ENCODE measurements at places on chromosomes 12 and 14.
A peak's percentile ranks its signal among the peaks of the same experiment; 100 is the strongest.

DNA sequence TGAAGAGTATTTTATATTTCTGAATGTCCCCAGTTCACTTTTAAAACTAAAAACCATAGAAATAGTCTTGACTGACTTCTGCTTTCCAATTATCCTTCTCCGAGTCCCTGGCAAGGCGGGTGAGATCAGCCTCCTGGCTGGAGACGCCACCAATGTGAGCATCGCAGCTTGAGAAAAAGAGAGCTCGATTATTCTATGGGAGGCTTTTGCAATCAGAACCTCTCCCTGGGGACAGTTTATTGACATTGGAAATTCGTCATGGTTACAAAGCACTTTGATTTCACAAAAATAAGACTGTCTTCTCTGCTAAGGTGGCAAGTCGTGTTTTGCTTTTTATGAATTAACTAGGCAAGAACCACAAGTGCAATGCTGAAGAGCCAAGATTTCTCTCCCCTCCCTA is 23.6 kb upstream of the GPHB5 start:
- DNase-seq, result no peak

DNA sequence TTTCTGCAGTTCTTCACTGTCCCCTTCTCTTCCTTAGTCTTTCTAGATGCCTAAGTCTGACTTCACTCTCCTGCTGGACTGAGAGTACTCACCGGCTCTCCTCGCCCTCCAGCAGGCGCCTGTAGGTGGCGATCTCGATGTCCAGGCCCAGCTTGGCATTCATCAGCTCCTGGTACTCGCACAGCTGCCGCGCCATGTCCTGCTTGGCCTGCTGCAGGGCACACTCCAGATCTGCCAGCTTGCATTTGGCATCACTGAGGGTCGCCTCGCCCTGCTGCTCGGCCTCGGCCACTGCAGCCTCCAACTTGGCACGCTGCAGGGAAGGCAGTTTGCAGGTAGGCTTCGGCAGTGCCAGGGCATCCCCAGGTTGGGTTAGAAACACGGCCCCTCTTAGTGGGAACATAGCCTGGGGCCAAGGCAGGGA is 5.2 kb downstream of the KRT84 start:
- peak; percentile 36 for DNase-seq

- DNase-seq, result no peak
These were observed 1257.5 kb downstream of the FSCB start for GRCh38 chr14:43249591-43249990.

DNA sequence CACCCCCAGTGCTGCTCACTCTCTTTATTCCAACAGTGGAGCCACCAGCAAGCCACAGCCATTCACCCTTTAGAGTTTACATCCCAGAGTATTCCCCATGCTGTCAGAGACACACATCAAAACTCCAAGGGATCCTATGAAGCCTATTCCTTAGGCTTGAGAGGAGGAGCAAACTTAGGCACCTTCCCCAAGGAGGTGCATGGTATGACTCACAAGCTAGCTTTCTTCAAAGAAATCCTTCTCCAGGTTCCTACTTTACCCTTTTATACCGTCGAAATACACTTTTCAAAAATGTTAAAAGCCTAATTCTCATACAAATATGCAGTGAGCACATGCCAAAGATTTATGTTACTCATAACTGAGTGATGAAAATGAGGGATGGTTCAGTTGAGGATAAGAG is 175.4 kb downstream of the ETNK1 start:
- no peak for DNase-seq

GRCh38 chr12:28457785-28458184 is 267.5 kb downstream of the CCDC91 start:
- DNase-seq, result peak; percentile 40

DNA sequence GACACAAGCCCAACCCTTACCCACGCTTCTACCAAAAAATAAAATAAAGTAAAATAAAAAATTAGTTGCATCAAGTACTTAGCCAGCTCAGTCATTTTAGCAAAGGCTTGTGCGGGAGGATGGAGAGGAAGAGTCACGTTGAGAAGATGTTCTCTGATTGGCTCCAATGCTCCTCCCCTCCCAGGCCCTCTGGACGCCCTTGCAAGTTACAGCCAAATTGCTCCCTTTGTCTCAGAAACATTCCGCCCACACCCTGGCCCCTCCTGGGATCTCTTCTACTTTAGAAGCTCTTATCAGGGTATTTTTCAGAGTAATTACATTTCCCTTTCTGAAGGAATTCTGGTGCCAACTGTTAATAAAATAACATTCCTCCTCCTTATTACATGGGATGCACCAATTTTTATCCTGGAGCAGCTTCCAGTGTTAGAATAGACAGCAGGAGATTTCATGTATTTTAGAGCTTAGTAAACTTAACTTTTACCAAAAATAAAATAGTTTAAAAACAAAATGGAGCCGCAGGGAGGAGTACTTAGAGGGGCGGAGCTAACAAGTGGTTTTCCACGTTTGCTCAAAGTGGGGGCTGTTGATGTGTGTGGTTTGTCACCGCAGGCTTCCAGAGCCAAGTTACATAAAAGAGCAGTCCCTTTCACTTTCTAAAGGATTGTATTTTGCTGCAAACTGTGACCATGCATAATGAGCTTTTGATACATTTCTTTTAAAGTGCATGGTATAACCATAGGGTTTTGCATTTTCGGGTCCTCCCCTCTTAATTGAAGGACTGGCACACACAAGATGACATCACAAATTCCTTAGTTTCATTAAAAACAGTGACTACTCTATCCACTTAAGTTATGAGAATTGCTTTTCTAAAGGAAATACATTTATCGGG is 71.7 kb upstream of the RAP1B start:
- DNase-seq, result peak; percentile 90

DNA sequence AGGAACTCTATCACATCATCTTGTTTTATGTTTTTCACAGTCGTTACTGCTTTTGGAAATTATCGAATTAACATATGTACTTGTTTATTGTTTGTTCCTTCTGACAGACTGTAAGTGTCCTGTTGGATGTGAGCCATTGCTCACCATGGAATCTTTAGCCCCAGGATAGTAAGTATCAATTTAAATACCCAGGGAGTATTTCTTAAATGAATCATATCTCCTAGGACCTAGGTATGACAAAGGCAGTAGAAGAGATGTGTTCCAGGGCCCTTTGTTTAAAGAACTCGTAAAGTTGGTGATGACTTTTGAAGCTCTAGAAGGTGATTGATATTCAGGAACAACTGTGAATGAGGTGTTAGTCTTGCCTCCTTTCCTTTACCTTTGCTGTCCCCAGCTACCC is 30.3 kb upstream of the STRAP start:
- DNase-seq, result no peak

GRCh38 chr12:115203701-115204100 is 519.7 kb upstream of the TBX3 start:
- no peak for DNase-seq

GRCh38 chr14:74080820-74081460 is 3.3 kb downstream of the ALDH6A1 start:
- DNase-seq, result no peak

GRCh38 chr14:76812422-76813383 is at the start of gene ANGEL1:
Gene ANGEL1 (minus strand): TSS chr14:76812882. CDS start chr14:76812827, 55 bp downstream.
- peak; percentile 87 for DNase-seq

DNA sequence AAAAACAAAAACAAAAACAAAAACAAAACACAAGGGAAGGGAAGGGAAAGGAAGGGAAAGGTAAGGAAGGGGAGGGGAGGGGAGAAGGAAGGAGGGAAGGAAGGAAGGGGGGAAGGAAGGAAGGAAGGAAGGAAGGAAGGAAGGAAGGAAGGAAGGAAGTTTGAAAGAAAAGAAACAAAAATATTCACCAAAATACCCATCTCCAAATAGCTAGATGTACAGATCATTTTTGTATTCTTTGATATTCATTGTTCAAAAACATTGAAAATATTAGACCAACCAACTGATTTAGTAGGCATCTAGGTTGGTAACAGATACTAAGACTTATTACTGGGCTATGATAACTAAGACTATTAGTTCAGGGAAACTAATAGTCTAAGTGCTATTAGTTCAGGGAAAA is 39.1 kb upstream of the USP15 start:
- DNase-seq, result no peak

GRCh38 chr12:105113094-105113493 is 5.6 kb downstream of the WASHC4 start:
- DNase-seq, result no peak

DNA sequence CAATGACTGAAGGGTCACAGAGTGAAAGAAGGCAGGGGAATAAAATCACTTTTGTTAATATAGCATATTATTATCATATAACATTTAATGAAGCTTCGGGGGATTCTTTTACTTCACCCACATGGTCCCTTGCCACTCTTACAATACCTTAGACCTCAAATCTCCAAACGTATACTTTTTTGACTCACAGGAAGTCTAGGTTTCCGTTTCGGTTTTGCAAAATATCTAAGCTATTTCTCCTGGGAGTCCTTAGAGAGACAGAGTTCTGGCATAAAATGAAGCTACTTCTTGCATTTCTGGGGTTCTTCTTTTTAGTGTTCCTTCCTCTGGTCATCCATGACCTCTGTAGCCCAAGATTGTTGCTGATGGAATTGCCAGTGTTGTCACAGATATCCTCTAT is 590.5 kb upstream of the ATP2B1 start:
- peak; percentile 13 for DNase-seq

DNA sequence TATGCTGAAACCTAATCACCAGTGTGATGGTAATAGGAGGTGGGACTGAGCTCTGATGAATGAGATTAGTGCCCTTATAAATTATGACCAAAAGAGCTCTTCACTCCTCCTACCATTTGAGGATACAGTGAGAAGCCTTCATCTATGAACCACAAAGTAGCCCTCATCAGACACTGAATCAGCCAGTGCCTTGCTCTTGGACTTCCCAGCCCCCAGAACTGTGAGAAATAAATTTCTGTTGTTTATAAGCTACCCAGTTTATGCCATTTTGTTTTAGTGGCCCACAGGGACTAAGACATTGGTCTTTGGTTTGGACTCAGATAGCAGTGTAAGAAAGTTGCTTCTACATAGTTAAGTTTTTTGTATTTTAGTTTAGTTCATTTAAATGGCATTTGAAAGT is 32.9 kb downstream of the ABHD12B start:
- DNase-seq, result no peak

- no peak for DNase-seq
These were observed 108.6 kb upstream of the FLRT2 start for GRCh38 chr14:85421186-85421877.

DNA sequence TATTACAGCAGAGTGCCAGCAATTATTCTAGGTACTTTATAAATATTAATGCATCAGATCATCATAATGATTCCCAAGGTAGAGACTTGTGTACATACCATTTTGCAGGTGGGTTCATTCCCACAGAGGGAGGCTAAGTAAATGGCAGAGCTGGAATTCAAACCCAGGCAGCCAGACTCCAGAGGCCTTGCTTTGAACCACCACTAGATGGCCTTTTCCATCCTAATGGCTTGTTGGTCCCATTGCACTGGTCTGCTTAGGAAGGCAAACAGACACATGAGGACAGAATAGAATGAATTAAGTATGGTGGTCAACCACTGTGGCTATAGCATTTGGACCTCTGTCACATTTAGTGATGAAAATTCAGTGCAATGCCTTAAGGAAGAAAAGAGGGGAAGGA is 158.7 kb downstream of the METTL25 start:
- DNase-seq, result peak; percentile 20

- no peak for DNase-seq
These were observed 1.7 kb upstream of the CHPT1 start for GRCh38 chr12:101695706-101696105.

DNA sequence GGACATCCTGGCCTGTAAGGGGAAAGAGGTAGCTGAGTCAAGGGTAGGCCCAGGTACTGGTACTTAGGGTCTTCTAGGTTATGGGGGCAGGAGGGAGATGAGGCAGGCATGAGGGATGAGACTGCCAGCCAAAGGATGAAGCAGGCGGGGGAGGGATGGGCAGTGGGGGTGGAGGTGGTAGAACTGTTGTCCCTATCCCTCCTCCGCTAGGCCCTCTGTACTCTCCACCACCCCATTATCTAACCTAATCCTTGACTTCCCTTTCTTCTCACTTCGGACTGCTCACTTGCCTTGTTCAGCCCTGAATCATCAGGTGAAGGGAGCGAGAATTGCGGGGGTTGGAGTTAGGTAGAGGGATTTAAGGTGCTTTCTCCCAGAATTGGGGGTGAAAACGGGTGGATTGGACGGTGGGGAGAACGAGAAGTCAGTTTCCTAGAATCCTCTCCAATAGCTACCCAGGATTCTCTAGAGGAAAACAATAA is 562 bp downstream of the PAN2 start:
- DNase-seq, result no peak

- DNase-seq, result no peak
These were observed 319.5 kb upstream of the SFSWAP start for GRCh38 chr12:131391399-131391798.

- DNase-seq, result no peak
These were observed 14.7 kb downstream of the NOC4L start for GRCh38 chr12:132158677-132159554.

DNA sequence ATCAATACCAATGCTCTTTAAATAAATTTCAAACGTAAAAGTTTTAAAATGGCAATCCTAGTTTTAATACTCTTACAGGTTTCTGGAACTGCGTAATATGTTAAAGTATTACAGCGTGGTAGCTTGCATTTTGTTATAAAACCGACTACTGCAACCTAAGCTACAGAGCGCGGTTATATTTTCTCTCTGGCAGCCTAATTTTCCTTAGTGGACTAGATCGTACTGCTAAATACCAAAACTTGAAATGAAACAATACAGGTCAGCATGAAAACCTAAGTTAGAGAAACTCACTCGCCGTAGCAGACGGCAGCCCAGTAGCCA is 1.2 kb downstream of the CCDC92 start:
- DNase-seq, result no peak

DNA sequence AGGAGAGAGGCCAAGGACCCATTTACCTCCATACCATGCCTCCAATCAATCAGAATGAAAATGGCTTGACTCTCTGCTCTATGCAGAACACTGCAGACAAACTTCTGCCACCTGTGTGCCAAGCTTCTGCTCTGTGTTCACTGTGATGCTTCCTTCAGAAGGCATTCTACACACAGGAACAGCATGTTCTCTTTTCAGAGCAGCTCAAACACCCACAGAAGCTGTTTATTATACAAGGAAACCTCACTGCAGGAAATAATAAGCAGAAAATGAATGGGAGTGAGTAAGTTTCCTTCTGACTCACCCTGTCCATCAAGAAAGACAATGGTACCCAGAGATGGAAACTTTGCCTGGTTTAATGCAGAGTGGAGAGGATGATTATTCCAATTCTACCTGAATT is 2.4 kb upstream of the ESR2 start:
- no peak for DNase-seq

GRCh38 chr12:51160814-51161459 is 12.0 kb downstream of the TFCP2 start:
- DNase-seq, result no peak

- DNase-seq, result peak; percentile 39
These were observed 52.6 kb downstream of the SEC23A start for GRCh38 chr14:39050389-39050788.
